IMR-90 (cell line): ENCODE measurements at places on chromosomes 3 and 15.

DNA sequence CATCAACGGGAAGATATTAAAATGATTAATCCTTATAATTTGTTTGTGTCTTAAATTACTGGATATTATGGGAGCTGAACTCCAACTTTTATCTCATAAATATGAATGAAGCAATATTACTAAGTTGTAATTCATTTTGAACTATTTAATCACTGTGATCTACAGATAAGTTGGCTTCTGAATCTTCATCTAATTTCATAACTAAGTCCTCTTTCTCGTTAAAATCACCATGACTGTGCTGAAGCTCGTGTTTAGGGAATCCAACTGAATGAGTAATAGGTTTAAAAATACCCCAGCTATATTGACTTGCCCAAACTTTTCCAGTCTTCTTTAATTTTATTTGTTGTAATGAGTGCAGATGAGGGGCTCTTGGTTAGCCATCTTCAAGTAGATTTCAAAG lies 14.1 kb downstream of the MDFIC2 start:
- DNase-seq: peak; percentile 1

DNA sequence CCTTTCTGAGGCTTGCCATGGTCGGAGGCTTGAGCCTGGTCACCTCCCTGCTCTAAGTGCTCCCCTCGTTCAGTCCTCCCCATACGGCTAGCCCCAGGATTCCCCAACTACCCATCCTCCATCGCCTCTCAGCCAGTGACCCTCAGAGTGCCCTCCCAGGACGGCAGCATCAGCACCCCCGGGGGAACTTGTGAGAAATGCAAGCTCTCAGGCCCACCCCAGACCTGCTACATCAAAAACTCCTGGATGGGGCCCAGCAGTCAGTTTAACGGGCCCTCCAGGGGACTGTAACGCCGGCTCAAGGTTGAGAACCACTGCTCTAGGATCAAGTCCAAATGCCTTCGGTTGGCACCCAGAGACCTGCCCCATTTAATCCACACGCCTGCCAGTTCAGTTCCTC lies 6.9 kb downstream of the ADAMTS17 start:
- no peak for DNase-seq

GRCh38 chr3:101637451-101637850 lies 39.5 kb downstream of the ZBTB11 start:
- DNase-seq: no peak

GRCh38 chr3:120113128-120114116 lies 19.2 kb upstream of the GSK3B start:
- peak; percentile 83 for DNase-seq

DNA sequence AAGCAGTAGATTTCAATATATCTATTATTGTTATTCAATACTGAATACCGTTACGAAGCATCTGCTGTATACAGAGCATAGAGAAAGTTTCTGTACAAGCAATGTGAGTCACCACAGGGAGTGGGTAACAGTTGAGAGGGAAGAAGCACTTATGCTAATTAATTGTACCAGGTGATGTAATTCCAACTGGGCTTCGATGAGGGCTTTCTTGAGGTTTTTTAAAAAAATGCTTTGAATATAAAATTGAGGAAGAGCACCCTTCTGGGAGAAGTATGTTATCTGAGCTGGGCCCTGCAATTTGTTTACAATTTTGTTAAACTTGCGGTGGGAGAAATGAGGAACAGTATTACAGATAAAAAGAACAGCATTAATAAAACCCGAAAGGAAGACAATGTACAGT lies 197.9 kb downstream of the TPRG1 start:
- no peak for DNase-seq

GRCh38 chr15:58678683-58679082 lies 70.8 kb downstream of the ADAM10 start:
- DNase-seq: peak; percentile 31

DNA sequence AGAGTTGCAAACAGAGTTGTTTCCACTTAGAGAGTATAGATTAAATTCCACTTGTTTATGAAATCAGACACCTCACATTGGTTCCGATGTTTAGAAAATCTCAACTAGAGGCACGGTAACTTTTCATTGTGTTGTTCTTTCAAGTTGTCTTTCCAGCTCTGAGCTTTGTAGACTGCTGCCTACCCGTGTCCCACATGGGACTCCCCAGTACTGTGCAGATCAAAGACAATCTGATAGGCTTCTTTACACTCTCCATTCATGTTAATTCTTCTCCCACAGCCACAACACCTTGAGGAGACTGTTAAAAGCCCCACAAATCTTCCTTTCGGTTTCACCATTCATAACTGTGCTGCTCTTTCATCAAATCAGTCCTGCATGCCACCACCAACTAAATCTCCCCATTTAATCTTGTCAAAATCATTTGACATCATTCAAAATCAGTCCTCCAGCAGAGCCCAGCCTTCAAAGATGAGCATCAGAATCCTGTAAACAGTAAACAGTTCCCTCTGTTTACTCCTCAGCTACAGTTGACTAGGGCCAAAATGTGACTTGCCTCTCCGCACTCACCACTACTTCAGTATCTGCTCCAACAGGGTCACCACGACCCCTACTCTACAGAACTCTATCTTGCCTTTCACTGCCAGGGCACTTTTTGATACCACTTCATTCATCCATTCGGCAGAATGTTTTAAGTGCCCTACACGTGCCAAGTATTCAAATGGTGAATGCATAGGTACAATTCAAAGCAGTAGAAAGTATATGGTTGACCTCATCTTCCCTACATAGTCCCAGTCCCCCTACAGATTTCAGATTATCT lies 8.3 kb downstream of the ANXA2 start:
- no peak for DNase-seq

GRCh38 chr3:175111036-175111435 lies 251.9 kb downstream of the NAALADL2 start:
- DNase-seq: peak; percentile 73

GRCh38 chr3:177440456-177441104 lies 243.3 kb upstream of the TBL1XR1 start:
- DNase-seq: no peak

GRCh38 chr3:137116619-137117018 lies 158.8 kb downstream of the IL20RB start:
- no peak for DNase-seq

DNA sequence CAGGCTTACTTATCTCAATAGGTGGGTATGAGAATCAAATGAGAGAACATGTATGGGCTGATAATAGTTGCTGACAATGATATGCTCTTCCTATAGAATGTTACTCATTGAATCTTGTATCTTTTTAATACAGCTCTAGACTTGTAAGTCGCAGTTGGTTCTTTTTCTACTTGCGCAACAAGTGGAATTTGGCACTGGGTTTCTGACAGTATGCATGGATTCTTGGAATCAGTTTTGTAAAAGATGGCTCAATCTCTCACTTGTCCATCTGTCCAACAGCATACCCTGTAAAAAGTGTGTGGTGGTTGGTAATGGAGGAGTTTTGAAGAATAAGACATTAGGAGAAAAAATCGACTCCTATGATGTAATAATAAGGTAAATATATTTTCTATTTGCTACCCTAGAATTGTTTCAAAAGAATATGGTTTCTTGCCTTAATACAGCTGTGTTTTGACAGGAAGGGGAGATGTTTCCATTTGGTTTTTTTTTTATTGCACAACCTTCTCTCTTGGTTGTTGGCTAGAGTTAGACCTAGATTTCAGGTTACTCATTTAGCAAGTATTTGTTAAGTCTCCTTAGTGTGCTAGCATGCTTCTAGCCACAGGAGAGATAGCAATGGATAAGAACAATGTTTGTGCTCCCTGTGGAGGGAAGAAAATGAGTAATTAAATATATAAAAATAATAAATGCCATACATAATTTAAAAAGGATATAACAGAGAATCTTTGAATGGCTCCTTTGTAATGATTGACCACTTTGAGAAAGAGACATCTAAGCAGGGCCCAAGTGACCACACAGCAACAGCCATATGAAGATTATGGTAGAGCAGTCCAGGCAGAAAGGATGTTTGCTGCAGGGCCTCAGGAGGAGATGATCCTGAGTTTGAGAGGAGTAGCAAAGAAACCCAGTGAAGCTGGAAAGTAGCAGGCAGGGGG lies 21.8 kb downstream of the ST3GAL6 start:
- peak; percentile 94 for DNase-seq

DNA sequence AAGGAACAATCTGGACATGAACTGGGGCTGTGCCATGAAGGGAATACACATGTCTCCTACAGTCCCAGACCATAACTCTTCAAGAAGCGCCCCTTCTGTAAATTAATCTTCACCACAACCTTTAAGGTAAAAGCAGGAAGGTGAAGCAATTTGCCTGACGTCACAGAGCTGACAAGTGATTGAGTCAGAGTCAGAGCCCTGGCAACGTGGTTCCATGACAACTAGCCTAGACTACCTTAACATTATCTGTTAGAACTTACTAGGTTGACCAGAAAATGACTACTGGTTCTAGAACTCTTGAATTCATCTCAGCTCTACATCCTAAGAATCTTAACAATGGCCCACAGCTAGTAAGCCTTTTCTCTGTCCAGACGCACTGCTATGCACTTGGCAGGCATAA lies 124.6 kb downstream of the NTRK3 start:
- DNase-seq: no peak

DNA sequence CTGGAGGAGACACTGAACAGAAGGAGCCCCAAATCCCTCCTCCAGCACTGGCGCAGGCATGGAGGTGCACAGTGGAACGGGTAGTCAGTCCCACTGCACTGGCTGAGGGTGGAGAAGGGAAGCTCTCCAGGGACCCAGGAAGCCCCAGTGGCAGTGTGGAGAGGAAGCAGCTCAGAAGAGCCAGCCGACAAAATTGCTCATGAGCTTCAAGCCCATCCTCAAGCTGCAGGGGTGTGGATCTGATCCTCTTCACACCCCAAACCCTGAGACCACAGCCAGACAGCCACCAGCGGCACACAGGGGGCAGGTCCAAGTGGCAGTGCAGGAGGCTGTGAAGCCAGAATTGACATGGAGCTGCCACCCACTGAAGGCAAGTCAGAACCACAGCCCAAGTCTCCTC lies 32.1 kb downstream of the CYFIP1 start:
- DNase-seq: no peak

DNA sequence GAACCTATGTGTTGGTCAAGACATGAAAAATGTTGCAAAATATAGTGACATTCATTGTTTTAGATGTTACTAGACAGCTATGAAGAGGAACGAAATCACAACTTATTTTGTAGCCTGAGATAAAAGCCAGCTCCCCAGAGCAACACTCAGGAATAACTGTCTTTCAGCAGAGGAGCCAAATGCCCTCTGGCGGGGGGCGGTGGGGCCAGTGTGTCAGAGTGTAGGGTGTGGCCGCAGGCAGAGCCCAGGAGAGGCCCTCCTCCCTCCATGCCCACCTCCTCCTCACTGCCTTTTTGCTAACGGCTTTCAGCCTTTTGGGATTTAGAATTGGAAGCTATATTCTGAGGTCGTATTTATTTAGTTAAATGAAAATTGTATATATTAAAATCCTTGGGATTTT lies 16.9 kb downstream of the APOD start:
- no peak for DNase-seq

DNA sequence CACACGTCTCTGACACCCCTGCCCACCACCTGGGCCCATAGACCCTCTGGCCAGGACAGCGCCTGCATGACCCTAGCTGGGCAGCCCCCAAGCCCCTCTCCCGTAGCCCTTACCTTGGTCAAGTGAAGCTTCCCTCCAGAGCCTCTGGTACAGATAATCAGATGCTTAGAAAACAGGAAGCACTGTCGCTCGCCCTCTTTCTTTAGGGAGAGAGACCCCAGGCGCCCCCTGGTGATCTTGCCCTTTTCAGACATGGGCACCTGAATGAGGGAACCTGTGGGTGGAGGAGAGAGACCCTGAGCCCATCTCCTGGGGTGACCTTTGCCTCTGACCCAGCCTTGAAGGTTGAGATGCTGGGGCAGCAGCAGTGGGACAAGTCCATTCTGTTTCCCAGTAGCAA lies 65.4 kb downstream of the RASGRF1 start:
- DNase-seq: no peak

- no peak for DNase-seq
These were observed 64.2 kb downstream of the ST3GAL6 start for GRCh38 chr3:98827221-98827920.

- no peak for DNase-seq
These were observed 35.2 kb downstream of the NR1I2 start for GRCh38 chr3:119817071-119817470.

GRCh38 chr3:194494951-194495374 lies 8.2 kb upstream of the ATP13A3 start:
- DNase-seq: no peak

DNA sequence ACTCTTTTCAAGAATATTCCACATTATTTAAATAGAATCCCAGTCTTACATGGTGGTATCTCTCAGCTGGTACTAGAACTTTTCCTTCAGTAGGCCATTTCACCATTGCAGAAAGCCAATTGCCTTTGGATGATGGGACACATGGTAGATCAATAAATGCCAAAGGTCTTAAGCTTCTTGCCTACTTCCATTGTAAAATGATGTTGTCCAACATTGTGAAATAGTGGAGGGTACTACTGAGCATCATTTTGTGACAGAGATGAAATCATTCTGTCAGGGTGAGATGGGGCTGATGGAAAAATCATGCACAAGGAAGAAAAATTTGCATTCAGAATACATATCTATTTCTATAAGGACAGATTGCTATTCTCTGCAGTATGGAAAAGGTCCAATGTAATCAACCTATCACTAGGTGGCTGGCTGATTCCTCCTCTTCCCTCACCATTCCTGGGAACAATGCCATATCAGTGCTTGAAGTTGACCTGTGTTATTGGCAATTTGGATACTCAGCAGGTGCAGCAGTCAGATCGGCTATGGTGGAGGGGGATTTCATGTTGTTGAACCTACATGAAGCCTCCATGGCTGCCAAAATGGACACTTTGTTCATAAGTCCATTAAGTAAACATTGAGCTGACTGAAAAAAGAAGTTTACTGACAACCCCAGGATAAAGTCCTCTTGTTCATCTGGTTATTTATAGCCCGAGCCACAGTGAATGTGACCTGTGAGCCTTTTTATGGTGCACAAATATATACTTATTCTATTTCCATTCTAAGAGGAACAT lies 596.9 kb upstream of the ARPP21 start:
- DNase-seq: no peak

DNA sequence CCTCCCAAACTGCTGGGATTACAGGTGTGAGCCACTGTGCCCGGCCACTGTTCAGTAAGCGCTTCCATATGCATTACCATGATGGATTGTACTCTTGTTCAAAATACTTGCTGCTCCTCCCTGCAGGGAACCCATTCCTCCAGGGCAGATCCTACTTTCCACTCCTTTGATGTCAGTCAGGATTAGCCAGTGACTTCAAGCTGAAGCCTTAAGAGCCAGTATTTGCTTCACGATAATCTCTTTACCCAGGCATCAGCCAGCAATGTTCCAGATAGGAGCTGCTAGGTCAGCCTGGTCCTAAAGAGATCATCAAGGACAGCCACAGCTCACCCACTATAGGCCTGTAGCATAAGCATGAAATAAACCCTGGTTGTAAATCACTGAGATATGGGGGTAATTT lies 96.5 kb upstream of the UBE2E2 start:
- DNase-seq: no peak

- no peak for DNase-seq
These were observed 83.6 kb downstream of the NSUN3 start for GRCh38 chr3:94146455-94146854.
